ENCODE measurements at places on chromosomes 7 and 10.

DNA sequence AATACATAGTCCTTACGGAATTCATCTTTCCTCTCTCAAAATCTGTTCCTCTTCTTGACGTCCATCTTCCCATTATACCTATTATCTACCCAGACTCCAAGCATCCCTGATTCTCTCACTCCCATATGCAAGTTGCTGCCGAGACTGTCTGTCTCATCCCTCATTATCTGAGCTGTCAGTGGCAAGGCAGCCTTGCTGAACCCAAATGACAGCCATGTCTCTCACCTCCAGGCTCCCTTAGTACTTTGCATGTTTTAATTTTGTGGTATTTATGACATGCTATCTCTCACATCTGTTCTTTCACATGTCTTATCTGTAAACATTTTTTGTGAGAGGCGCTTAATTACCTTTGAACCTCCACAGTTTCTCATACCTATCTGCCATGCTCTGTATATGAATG, 54.4 kb upstream of the IFRD1 start:
- DNase-seq, result no peak

DNA sequence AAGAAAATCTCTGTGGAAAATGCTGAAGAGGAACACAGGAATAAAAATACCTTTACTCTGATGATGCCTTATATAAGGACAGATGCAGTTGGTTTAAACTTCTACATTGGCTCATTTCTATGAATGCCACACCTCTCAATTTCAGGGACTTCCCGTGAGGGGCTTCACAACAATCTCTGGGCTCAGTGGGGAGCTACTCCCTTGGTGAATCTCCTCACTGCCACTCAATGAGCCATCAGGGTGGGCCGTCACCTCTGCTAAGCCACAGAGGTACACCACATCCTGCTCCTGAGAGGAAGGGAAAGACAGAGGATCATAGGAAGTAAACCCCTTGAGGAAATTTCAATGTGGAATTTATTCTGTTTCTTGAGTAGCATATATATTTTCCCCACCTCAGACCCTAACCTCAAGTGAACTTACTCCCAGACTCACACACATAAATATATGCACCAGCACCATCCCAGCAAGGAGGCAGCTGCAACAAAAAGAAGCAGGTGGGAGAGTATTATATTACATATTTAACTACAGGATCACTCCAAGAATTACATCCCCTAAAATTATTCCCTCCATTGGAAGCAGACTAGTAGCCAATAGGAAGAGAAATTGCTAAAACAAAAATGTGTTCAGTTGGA, 63.3 kb upstream of the PRSS1 start:
- no peak for DNase-seq

- DNase-seq, result no peak
These were observed 9.3 kb upstream of the PNLIPRP3 start for GRCh38 chr10:116418389-116418788.

GRCh38 chr7:45088821-45089340, at the start of gene NACAD:
TSS of gene NACAD (minus strand) at chr7:45088969. CDS start at chr7:45088894, 75 bp downstream.
- no peak for DNase-seq

GRCh38 chr7:130505753-130506152, 13.9 kb downstream of the MEST start:
- no peak for DNase-seq

DNA sequence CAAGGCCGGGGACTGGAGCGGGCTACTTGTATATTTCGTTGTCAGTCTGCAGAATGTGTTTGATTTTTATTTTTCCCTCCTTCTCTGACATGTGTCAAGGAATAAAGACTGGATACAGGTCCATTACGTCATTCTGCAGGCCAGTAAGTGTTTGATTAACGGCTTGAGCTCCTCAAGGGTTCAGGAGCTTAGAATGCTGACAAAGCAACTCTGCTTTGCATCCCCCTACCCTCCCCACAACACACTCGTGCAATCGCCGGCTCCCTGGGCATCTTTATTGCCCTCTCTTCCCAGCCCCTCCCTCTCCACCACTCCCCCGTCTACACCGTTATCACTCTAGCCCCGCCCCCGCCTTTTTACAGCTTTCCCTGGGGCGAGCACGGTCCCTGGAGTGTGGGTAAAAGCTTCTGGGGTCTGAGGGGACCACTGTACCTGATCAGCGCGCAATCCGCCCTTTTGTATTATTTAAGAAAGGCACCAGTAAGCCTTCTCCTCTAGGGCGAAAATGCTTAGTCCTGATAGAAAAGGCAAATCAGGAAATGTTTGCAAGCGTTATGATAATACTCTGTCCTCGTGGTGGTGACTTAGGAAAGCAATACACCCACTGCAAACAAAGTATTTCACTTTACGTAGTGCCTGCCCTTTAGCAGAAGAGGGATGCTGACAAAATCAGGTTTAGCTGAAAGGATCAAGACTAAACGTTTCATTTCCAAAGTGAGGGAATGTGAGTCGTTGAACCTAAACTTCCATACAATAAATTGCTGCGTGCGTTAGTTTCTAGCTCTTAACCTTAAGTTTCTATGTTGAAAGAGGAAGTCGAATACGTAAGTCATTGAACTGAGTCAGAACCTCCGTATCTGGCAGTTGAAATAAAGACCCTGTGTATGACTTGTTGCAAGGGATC, 1.4 kb upstream of the CREB5 start:
- DNase-seq, result no peak

GRCh38 chr7:30062587-30062986, 34.4 kb downstream of the PLEKHA8 start:
- DNase-seq, result no peak

GRCh38 chr7:3486841-3487240, 185.8 kb downstream of the SDK1 start:
- no peak for DNase-seq

DNA sequence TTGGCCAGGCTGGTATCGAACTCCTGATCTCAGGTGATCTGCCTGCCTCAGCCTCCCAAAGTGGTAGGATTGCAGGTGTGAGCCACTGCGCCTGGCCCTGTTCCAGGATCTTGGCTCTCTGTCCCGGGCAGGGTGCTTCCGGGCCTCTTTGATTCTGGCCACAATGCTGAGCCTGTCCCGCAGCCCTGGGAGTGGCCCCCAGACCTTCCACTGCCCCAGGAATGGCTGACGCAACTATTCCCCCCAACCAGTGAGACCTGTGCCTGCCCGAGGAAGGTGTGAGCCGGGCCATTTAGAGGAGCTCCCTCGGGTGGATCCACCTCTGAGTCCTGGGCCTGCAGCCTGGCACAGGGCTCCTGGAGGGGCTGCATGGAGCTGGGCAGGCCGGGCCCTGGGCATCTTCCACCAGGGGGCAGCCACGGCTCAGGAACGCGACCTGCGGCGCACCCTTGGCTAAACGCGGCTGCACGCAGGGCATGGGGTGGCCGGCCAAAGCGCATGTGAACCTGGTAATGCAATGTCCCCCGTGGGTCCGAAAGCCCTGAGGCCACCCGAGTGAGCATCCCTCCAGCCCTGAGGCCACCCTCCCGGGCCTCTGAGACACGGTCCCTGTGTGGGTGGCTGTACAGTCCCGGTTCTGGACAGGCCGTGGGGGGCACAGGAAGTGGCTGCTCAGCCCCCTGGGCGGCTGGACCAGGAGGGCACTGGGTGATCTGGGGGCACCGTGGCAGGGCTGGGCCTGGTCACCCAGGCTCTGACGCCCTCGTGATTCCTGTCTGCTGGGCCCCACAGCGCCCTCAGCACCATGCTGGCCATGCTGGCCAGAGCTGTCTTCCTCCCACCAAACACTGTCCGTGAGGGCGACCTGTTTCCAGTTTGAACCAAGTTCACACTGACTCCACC, 24.8 kb downstream of the GRIFIN start:
- DNase-seq, result peak; percentile 70

- no peak for DNase-seq
These were observed 156.3 kb downstream of the POLR1F start for GRCh38 chr7:19552576-19552975.

DNA sequence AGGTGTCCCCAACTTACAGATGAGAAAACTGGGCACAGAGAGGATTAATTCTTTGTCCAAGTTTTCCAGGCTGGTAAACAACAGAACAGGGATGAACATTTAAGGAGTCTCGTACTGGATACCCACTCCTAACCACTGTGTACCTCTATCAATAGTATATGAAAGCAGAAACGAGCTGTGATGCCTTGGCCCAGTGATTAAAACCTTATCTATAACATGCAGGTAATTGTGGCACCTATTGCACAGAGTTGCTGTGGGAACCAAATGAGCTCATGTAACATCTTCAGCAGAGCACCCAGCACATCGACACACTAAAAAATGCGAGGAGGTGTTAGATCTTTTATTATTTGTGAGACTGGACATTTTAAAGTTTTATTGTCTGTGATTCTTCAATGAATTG, 1.6 kb downstream of the TMEM273 start:
- no peak for DNase-seq

- DNase-seq, result no peak
These were observed at the start of gene CHST3 for GRCh38 chr10:71964098-71964742. TSS of gene CHST3 (plus strand) at chr10:71964395. CDS start at chr10:72005843, 41,448 bp downstream.

DNA sequence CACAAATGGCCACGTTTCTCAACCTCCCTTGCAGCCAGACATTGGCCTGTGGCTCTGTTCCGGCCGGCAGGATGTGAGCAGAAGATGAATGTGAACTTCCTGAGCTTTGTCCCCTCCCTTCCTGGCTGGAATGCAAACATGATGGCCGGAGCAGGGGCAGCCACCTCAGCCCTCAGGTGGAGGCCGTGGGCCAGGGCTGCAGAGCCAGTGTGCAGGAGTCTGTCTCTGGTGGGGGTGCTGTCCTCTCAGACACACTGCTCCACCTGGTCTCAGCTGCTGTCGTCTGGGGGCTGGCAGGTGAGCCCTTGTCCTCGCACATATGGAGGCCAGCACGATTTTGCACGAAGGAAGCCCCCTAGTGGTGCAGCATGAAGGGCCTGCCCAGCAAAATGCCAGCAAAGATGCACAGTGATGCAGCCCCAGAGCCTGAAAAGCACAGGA, 25.3 kb upstream of the PWWP2B start:
- DNase-seq, result no peak

DNA sequence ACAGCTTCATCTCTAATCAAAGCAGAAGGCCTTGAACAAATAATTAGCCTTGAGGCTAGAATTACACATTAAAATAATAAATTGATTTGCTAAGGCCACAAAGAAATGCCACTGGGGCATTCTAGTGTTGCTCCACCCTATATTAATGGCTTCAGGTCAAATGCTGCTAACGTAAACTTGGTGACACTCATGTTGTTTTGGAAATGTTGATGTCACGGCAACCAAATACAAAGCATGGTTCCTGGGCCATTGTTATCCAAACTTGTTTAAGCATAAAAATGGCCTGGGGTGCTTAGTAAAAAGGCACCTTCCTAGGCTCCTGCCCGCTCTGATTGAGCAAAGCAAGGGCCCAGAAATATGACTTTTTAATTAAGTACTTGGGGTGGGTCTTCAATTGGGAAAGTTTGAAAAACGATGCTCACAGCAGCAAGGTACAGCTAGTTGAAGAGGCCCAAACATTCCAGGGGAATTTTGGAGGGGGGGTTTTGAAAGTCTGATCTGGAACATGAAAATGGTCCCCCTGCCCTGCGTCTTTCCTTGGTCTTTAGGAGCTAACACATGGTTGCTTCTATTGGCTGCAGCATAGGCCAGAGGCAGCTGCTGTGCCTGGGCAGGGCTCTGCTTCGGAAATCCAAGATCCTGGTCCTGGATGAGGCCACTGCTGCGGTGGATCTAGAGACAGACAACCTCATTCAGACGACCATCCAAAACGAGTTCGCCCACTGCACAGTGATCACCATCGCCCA, 67.8 kb downstream of the ABCC2 start:
- no peak for DNase-seq

GRCh38 chr7:16592395-16592794, 53.2 kb downstream of the ANKMY2 start:
- DNase-seq, result no peak

DNA sequence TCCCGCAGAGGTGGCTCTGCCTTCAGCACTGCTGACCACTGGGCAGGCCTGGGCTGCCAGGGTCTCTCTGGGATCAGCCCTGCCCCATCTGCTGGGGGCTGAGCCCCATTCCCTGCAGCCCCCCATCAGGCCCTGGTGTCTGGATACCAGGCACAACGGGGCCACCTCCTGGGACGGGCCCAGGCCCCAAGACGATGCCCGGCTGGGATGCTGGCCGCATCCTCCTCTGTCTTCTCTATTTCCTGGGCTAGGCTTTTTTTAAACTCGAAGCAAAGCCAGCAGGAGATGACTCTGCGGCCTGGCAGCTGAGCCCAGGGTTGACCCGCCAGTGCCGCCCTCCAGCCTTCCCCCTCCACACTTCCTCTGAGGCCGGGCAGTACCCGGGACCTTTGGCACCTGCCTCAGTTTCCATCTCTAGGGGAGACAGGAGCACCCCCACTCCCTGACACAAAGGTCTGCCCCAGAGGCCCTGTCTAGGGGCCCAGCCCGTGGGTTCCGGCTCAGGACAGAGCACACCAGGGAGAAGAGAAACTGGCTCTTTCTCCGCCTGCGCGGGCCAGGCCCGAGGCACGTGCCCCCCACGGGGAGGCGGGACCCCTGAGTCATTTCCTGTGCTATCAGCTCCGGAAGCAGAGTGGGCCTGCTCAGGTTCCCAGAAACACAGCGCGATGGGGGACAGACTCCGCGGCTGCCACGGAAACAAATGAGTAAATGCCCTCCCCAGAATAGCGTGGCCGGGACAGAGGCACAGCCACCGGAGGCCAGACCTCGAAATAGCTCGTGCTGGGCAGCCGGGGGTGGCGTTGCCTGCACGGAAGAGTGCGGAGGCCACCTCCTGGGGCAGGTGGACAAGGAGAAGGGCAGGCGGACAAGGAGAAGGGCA, 84.6 kb upstream of the PDGFA start:
- peak; percentile 91 for DNase-seq

Measured in activated CD8-positive, alpha-beta memory T cell treated with anti-CD3 and anti-CD28 coated beads for 1 hour (primary cell).